Caco-2 (cell line): ENCODE measurements at places on chromosomes 4 and X. TPM values are rescaled to one million over a fixed set of nuclear protein-coding genes. Genes with fewer than 3 reads are reported as not detected.

DNA sequence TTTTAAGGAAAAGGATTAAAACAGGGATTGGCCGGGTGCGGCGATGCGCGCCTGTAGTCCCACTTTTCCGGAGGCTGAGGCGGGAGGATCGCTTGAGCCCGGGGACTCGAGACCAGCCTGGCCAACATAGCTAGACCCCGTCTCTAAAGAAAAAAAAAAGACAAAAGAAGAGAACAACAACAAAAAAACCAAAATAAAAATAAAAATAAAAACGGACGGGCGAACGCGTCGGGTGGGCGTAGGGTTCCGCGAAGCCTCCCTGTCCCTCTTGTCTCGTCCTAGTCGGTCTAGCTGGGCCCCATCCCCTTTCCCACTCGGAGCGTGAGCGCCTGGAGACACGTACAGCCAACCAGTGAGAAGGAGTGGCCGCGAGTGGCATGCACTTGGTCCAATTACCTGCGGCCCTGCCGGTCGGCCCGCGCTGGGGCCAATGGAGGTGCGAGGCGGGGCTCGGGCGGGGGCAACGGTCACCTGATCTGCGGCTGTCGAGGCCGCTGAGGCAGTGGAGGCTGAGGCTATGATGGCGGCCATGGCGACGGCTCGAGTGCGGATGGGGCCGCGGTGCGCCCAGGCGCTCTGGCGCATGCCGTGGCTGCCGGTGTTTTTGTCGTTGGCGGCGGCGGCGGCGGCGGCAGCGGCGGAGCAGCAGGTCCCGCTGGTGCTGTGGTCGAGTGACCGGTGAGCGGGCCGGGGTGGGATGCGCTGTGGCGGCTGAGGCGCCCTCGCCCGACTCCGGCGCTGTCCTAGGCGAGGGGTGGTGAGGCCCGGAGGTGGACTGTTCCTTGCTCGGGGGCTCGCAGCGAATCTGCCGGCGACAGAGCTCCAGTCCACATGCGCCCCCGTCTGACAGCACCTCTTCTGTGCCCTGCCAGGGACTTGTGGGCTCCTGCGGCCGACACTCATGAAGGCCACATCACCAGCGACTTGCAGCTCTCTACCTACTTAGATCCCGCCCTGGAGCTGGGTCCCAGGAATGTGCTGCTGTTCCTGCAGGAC is at the start of gene ATP6AP1:
Gene ATP6AP1, plus strand, starts transcription at position 502 of the 996 bp plus-strand sequence. Its CDS starts 16 bp downstream, at position 518.
- H3K27me3 ChIP-seq, result no peaks in the 10 kb centered on the region
- peak; percentile 93 for DNase-seq
- peak within 1 kb of the TSS; percentile 84 for H3K27ac ChIP-seq
- H3K4me1 ChIP-seq, result peaks cover 10% of the 10 kb centered on the region; the same call in 1 of the 2 replicates

GRCh38 chr4:169492436-169493163 is 119.8 kb downstream of the NEK1 start:
- DNase-seq, result peak; percentile 57
- no peaks in the 10 kb centered on the region for H3K27me3 ChIP-seq
- H3K4me1 ChIP-seq, result no peaks in the 10 kb centered on the region
- no peak overlapping the region for H3K4me3 ChIP-seq
- H3K36me3 ChIP-seq, result no peaks in the 10 kb centered on the region

- no peak overlapping the region for H3K4me3 ChIP-seq
- peak; percentile 19 for DNase-seq
- H3K27ac ChIP-seq, result no peak overlapping the region
- H3K4me1 ChIP-seq, result 0 out of 2 replicates have a peak, but pooled peaks cover 6% of the 10 kb centered on the region
- H3K36me3 ChIP-seq, result no peaks in the 10 kb centered on the region
Measured at GRCh38 chr4:40292313-40292759, 42.8 kb upstream of the CHRNA9 start.

- no peaks in the 10 kb centered on the region for H3K27me3 ChIP-seq
- 0 out of 2 replicates have a peak, but pooled peaks cover 3% of the 10 kb centered on the region for H3K4me1 ChIP-seq
- peak overlapping the region; percentile 77 for H3K4me3 ChIP-seq
- peak; percentile 42 for DNase-seq
- H3K36me3 ChIP-seq, result no peaks in the 10 kb centered on the region
Measured at GRCh38 chr4:114599231-114599902, 760 bp downstream of the UGT8 start.

DNA sequence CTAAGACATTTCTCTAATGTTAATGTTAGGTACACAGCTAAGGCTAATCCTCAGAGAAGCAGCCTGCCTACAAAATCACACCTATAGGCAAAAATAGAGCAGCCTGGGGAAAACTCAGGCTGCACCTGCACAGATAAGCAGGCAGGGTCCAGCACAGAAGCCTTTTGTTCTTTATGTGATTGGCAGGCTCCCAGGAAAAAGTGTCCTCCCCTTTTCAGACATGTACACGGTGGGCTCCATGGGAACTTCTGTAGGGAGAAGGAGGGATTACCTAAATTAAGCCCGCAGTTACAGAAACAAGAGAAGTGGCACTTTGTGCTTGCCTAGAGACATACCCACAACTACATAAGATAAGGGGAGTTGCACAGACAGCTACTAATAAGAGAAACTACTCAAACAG is 4.0 kb upstream of the HSPA4L start:
- no peaks in the 10 kb centered on the region for H3K27me3 ChIP-seq
- no peaks in the 10 kb centered on the region for H3K36me3 ChIP-seq
- no peak for DNase-seq
- no peak overlapping the region for H3K4me3 ChIP-seq

DNA sequence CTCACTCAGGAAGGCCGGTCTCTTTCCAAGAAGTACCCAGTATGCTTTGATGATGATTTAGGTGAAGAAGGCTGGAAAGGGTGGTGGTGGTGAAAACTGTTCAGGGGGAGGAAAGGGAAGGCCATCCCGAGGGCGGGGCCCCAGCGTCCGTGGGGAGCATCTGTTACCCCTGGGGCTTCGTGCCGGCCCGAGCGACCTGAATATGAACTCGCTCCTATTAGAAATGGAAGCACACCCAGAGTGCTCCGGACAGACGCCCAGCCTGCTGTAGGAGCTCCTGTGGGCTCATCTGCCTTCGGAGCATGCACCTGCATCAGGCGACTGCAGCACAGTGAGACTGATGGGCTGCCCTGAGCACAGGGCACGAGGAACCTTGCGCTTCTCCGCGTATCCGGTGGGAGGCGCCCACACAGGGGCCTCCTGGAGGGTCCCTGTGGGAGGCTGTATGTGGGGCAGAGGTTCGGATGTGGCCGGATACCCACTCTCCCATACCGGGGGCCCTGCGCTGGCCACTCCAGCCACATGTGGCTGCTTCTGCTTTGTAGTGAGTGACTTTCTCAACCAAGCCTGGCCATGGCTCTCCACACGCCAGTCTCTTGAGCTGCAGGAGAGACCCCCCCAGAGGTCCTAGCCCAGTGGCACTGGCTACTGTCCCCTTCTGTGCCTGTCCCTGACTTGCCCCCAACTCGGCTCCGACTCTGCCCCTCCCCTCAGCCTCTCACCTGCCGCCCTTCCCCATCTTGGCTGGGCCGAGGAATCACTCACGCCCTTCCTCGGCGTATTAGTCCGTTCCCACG is 36.7 kb downstream of the FGFRL1 start:
- no peak overlapping the region for H3K27ac ChIP-seq
- no peaks in the 10 kb centered on the region for H3K36me3 ChIP-seq
- peak; percentile 25 for DNase-seq
- H3K4me3 ChIP-seq, result no peak overlapping the region
- H3K27me3 ChIP-seq, result no peaks in the 10 kb centered on the region
- H3K4me1 ChIP-seq, result peaks cover 29% of the 10 kb centered on the region

DNA sequence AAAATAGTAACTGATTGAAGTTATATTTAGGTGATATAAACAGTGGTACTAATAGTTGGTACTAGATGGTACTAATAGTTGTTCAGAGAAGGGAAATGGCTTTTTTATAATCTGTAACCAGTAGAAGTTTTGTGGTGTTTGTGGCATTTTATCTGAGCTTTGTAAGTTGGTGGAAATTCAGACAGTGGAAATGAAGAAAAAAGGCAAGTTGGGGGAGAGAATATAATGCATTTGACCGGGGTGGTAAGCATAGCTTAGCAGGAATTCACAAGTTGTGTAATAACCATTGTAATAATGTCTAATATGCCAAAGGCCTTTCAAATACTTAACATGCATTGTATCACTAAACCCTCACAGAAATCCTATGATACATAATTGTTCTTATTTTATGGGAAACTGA is 36.3 kb downstream of the DTHD1 start:
- no peaks in the 10 kb centered on the region for H3K4me1 ChIP-seq
- H3K4me3 ChIP-seq, result no peak overlapping the region
- no peaks in the 10 kb centered on the region for H3K36me3 ChIP-seq
- DNase-seq, result no peak

DNA sequence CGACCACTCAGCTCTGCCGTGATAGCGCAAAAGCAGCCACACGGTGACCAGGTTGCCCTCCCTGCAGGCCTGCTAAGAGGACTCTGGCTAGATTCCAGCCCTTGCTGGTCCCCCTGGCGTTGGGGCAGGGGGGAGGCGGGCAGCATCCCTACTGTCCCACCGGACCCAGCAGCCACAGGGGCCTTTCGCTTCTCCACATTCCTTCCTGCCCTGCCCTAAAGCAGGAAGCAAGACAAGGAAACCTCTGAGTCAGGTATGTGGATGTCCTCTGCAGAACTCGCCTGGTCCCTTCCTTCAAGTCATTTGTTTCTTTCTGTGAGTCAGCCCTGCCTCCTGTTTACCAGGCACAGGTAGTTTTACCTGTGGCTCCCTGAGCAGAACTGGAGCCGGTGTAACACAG is 60.2 kb upstream of the CLDN34 start:
- no peaks in the 10 kb centered on the region for H3K4me1 ChIP-seq
- no peaks in the 10 kb centered on the region for H3K36me3 ChIP-seq
- no peak overlapping the region for H3K4me3 ChIP-seq
- H3K27ac ChIP-seq, result no peak overlapping the region
- no peaks in the 10 kb centered on the region for H3K27me3 ChIP-seq

DNA sequence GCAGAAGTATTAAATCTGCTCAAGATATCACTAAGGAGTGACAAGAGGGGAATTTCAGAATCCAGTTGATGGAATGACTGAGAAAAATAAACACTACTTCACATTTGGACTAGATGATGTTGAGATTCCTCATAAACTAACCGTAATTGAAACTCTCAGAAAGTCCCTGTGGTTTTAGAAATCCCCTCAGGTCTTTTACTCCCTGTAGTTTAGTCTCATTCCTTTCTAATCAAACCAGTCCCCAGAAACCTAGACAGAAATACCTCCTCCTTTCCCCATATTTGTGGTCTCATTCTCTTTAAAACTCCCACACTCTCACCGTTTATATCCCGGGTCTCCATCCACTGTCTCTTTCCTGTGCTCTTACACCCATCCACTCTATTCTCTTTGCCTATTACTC is 15.0 kb upstream of the TLR1 start:
- no peaks in the 10 kb centered on the region for H3K36me3 ChIP-seq
- no peak overlapping the region for H3K4me3 ChIP-seq
- no peak overlapping the region for H3K27ac ChIP-seq
- H3K27me3 ChIP-seq, result no peaks in the 10 kb centered on the region
- no peak for DNase-seq

- H3K36me3 ChIP-seq, result no peaks in the 10 kb centered on the region
- H3K27me3 ChIP-seq, result no peaks in the 10 kb centered on the region
- H3K4me1 ChIP-seq, result no peaks in the 10 kb centered on the region
- no peak overlapping the region for H3K27ac ChIP-seq
- H3K4me3 ChIP-seq, result no peak overlapping the region
- no peak for DNase-seq
Measured at GRCh38 chr4:22215084-22215483, 266.5 kb upstream of the KCNIP4 start.

DNA sequence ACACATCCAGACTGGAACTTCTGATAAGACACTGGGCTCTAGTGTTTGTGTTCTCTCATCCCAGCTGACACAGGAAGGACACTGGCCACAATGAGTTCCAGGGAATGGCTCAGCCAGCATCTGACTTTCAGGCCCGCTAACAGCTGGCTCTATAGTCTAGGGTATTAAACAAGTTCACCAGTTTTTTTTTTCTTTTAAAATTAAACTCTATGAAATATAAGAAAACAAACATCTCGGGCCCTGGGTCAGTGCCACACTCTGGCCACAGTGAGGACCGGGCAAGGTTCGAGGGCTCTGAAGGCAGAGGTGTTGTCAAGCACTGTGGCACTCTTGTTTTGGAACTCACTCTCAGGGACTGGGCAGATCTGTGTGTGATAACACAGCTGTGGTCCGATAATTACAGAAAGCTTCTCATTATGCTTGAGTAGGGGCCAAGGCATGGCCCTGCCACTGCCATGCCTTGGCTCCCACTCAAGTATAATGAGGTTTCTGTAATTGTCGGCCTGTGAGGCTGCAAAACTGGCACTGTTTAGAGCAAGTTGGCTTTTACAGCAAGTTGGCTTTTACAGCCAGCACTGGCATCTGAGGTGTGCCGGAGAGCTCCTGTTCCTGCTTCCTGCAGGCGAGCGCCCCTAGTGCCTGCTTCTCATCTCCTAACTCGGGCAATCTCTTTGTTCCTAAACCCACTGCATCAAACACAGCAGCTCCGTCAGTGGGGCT is 62.8 kb downstream of the PPP1R2C start:
- no peaks in the 10 kb centered on the region for H3K36me3 ChIP-seq
- H3K4me1 ChIP-seq, result no peaks in the 10 kb centered on the region
- H3K4me3 ChIP-seq, result no peak overlapping the region
- no peak overlapping the region for H3K27ac ChIP-seq
- H3K27me3 ChIP-seq, result no peaks in the 10 kb centered on the region
- no peak for DNase-seq

DNA sequence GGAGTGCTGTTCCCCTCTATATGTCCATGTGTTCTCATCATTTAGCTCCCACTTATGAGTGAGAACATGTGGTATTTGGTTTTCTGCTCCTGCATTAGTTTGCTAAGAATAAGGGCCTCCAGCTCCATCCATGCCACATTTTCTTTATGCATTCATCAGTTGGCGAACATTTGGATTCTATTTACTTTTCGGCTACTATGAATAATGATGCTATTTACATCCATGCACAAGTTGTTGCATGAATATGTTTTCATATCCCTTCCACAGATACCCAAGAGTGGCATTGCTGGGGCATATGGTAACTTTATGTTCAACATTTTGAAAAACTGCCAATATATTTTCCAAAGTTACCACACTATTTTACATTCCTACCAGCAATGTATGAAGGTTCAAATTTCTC is 13.8 kb upstream of the DDX53 start:
- H3K36me3 ChIP-seq, result no peaks in the 10 kb centered on the region
- no peak overlapping the region for H3K27ac ChIP-seq
- H3K4me1 ChIP-seq, result no peaks in the 10 kb centered on the region
- no peak overlapping the region for H3K4me3 ChIP-seq
- no peak for DNase-seq
- H3K27me3 ChIP-seq, result no peaks in the 10 kb centered on the region

GRCh38 chrX:67104982-67105757 is 438.7 kb upstream of the AR start:
- H3K36me3 ChIP-seq, result no peaks in the 10 kb centered on the region
- no peaks in the 10 kb centered on the region for H3K27me3 ChIP-seq
- no peak for DNase-seq
- no peaks in the 10 kb centered on the region for H3K4me1 ChIP-seq
- H3K27ac ChIP-seq, result no peak overlapping the region

- H3K4me1 ChIP-seq, result peaks cover 21% of the 10 kb centered on the region; the same call in 1 of the 2 replicates
- H3K27me3 ChIP-seq, result no peaks in the 10 kb centered on the region
- H3K4me3 ChIP-seq, result no peak overlapping the region
- no peak for DNase-seq
- H3K27ac ChIP-seq, result peak overlapping the region; percentile 87
- no peaks in the 10 kb centered on the region for H3K36me3 ChIP-seq
Measured at GRCh38 chr4:158111241-158111640, 61.6 kb downstream of the GASK1B start.

NHS gene
- total RNA-seq, result 2.2 and 2.5 TPM in 2 replicates

TRIM60 gene
- total RNA-seq, result not detected in 2 replicates

TRO gene
- not detected in 2 replicates for total RNA-seq

MAGEE2 gene
- not detected in 2 replicates for total RNA-seq

MAGEC1 gene
- not detected in 2 replicates for total RNA-seq
